ENCODE measurements at places on chromosomes 5 and 9.

DNA sequence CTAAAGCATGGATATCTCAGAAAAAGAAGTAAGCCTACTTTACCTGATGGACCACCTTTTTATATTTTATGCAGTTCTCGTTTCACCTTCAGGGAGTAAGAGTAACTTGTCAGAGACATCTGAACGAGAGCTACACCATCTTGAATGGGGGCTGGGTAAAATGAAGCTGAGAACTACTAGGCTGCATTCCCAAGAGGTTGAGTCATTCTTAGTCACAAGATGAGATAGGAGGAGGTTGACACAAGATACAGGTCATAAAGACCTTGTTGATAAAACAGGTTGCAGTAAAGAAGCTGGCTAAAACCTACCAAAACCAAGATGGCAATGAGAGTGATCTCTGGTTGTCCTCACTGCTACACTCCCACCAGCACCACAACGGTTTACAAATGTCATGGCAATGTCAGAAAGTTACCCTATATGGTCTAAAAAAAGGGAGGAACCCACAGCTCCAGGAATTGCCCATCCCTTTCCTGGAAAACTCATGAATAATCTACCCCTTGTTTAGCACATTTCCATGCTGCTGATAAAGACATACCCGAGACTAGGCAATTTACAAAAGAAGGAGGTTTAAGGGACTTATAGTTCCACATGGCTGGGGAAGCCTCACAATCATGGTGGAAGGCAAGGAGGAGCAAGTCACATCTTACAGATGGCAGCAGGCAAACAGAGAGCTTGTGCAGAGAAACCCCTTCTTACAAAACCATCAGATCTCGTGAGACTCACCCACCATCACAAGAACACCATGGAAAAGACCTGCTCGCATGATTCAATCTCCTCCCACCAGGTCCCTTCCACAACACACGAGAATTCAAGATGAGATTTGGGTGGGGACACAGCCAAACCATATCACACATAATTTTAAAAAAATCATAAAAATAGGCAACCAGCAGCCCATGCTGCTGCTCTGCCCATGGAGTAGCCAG is 62.5 kb downstream of the GIN1 start:
- no peaks in the 10 kb centered on the region for H3K27me3 ChIP-seq
- DNase-seq: no peak
- peaks cover 18% of the 10 kb centered on the region for H3K4me1 ChIP-seq
- H3K36me3 ChIP-seq: no peaks in the 10 kb centered on the region
- H3K27ac ChIP-seq: no peak overlapping the region

DNA sequence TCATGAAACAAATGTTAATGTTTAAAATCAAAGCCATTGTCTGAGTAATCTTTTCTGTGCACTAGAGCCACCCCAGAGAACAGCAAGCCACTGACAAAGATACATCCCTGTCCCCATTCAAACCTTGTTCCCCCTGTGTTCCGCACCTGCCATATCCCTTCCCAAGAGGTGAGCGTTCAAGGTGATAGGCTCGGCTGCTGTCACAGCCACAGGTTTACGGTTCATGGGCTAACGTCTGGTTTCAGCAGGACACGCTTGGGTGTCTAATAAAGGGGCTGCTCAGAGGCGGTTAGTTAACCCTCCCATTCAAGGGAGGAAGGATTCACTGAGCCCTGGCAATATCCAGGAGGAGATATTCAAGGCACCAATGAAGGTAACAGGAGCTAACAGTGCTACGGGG is 24.5 kb upstream of the LAMC3 start:
- no peaks in the 10 kb centered on the region for H3K36me3 ChIP-seq
- H3K4me3 ChIP-seq: no peak overlapping the region
- DNase-seq: no peak
- H3K4me1 ChIP-seq: no peaks in the 10 kb centered on the region
- H3K27ac ChIP-seq: no peak overlapping the region

DNA sequence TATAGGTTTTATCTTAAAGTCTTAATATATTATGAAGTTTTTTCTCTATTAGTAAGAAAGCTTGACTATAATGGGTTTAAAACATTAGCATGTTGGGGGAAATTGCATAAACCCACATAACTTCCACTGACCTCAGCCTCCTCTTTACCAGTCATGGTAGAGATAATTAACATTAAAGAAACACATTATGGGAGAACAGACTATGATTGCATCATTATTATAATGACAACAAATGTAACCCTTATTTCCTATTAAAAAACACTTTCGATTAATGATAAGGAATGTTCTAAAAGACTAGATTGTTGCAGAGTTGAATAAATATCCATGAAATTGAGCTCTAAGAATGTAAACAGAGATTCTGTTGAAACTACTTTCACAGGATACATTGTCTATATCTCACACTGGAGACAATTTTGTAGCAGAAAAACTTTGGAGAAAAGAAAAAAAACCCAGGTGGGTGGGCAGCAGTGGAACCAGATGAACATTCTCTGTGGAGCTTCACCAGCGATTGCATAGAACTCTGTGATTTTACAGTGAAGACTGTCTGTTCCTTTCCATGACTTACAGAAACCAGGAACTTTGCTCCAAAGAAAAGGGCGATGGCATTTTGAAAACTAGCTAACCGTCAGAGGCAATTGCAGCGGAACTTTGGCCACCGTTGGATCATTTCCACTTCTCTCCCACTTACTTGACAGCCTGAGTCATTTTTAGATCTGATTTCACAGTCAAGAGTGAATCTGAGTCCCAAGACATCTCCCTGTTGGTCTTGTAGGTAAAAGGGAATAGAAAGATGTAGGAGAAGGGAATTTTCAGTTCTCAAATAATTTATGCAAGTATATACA is 21.0 kb upstream of the ERAP2 start:
- H3K4me3 ChIP-seq: no peak overlapping the region
- H3K4me1 ChIP-seq: no peaks in the 10 kb centered on the region
- no peak for DNase-seq

GRCh38 chr9:4883326-4883873 is 90.7 kb downstream of the RCL1 start:
- no peak for DNase-seq
- no peak overlapping the region for H3K4me3 ChIP-seq
